IMR-90 (cell line): ENCODE measurements at places on chromosomes 1 and 21. TPM values are rescaled to one million over a fixed set of nuclear protein-coding genes. Genes with fewer than 3 reads are reported as not detected.

The MYBPH gene
- polyA plus RNA-seq = not detected in 2 replicates

The PGLYRP4 gene
- not detected in 2 replicates for polyA plus RNA-seq

DNA sequence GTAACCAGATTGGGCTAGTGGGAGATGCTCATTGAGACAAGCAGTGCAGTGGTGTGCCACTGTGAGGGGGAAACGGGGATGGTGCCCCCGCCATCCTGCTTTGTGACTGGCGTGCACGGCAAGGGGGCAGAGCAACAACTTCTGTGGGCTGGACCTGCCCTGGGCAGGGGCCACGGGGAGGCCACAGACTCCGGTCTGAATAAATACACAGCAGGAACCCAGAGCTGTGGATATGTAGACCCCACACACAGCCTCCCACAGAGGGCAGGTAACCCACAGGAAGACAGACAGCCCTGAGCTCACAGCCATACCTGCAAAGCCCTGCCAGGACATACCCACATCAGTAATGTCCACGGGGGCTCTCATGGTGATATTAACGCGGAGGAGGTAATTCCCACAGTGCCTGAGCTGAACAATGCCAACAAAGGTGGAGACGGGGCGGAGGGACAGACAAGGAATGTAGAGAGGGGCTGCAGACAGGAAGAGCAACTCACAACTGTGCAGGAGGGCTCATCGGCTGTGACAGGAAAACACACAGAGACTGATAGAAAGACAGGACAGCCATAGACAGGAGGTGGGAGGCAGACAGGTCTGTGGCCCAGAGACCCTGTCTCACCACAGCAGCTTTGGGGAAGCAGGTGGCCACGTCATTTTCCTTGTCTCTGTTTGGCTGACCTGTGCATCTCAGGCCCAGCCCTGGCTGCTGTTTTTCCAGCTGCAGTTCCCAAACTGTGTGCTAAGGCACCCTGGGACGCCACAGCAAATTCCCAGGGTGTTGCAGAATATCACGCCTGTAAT, 4.9 kb upstream of the WNT3A start:
- DNase-seq = no peak

- peak; percentile 57 for DNase-seq
Observed at GRCh38 chr1:98304888-98305287, 356.6 kb upstream of the SNX7 start.

The OR14A2 gene
- not detected in 2 replicates for polyA plus RNA-seq

DNA sequence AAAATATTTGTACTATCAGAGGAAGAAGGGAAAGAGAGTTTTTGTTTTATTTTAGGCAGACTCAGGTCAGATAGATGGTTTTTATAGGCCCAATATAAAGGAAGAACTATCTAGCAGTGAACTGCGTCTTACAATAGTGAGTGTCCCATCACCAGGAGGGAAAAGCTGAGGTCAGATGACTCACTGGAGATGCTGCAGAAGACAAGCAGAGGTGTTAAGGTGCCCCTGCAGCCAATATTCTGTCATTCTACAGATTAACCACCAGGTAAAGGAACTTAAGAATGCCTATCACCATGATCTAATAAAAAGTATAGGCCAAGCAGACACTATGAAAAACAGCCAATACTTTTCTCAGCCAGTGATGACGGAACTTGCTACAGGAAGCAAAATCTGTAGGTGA, 29.6 kb downstream of the IVNS1ABP start:
- no peak for DNase-seq

GRCh38 chr21:43578677-43579303, 80.5 kb downstream of the HSF2BP start:
- DNase-seq = peak; percentile 59

The OR2M3 gene
- polyA plus RNA-seq = not detected in 2 replicates

- no peak for DNase-seq
Observed at GRCh38 chr1:85340427-85340826, 64.0 kb upstream of the BCL10 start.

- DNase-seq = no peak
Observed at GRCh38 chr1:46072975-46073374, 59.5 kb downstream of the PIK3R3 start.

GRCh38 chr21:33359446-33359845, 34.7 kb downstream of the IFNAR1 start:
- no peak for DNase-seq

DNA sequence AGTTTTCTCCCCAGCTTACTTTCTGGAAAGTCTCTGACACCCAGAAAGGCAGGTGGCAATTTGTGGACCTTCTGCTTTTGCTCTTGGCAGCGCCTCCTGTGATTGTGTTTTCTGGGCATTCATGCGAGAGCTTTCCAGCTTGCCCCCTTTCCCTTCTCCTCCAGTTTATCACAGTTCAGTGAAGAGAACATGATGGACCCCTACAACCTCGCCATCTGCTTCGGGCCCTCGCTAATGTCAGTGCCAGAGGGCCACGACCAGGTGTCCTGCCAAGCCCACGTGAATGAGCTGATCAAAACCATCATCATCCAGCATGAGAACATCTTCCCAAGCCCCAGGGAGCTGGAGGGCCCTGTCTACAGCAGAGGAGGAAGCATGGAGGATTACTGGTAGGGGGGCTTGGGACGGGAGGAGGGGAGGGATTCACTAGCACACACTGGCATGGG, 24.3 kb upstream of the IKBKE start:
- no peak for DNase-seq

- no peak for DNase-seq
Observed at GRCh38 chr1:3407021-3407420, 47.4 kb upstream of the ARHGEF16 start.

DNA sequence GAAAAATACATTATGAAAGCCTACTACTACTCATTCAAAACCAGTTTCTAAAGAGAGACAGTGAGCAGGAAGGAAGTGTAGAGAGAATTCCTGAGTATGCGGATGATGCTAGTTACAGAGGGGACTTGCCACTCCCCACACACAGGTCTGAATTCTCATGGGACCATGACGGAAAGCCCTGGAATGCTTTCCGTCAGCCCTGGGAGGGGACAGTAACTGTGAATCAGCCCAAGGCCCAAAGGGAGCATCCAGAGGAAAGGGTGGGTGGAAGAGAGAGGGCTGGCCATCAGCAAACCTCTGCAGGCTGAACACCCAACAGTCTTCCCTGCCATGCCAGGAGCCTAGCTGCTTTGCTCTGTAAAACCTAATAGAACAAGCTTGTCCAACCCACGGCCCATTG, 36.4 kb downstream of the RCSD1 start:
- DNase-seq = peak; percentile 45

GRCh38 chr1:167012570-167012969, 23.5 kb downstream of the MAEL start:
- DNase-seq = no peak
